ENCODE measurements at places on chromosomes 5 and 9.

DNA sequence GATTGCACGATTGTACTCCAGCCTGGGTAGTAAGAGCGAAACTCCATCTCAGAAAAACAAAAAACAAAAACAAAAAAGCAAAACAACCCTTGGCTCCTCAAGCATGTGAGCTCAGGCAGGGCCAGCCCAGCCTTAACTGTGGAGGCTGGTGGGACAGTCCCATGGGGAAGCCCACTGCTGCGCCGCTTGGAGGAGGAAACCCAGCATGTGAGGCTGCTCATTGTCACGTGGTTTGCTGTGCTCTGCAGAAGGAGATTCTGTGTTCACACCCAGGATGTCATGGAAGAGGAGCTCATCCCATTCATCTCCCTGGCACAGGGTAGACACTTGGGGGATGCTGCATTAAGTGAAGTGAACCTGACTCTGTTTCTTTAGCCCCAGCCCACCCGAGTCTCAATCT is 4.0 kb downstream of the ZBED3 start:
- DNase-seq: no peak

GRCh38 chr5:124919747-124920525 is 173.5 kb upstream of the ZNF608 start:
- peak; percentile 20 for DNase-seq

DNA sequence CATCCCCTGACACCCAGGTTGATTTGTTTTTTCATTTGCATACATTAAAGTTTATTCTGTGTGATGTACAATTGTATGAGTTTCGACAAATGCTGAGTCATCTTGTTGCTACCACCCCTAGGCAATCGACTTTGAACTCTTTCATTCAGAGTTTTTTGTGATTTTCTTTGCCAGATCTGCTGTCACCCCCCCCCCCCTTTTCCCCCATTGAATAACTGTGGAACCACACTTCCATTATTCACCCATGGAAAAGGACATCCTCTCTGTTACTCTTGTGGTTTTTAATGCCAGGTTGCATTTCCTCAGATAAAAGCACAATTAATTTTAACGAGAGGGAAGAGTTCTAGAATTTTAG is 13.7 kb upstream of the FAM120AOS start:
- DNase-seq: no peak

DNA sequence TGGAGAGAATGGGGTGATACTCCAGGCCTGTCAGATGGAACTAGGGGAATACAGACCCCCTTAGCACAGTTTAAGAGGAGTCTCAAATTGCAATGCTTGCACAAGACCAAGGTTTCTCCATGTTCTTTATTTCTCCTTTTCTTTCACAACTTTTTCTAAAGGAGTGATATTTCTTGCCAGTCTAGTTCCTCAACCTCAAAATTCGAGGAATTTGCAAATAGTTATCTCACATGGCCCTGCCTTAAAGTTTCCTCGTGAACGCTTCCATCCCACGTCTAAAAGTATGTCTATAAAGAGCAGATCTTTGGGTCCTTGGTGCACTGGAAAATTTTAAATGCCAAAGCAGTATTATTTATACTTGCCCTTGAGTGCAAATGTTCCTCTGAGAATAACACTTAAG is 373.8 kb upstream of the KLF4 start:
- no peak for DNase-seq

DNA sequence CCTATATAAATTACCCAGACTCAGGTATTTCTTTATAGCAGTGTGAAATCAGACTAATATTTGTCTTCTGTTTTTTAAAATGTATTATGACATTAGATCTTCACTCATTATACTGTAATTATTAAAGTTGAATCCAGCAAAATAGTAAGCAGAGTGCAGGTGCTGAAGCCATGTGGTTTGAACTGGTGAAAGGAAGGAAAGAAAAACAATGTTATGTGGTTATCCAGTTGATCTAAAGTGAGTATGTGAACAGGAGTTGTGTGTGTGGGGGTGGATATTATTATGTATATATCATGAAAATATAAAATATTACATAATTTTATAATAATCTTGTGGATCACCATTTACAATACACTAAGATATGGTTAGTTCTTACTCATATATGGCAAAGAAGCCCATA is 593.7 kb downstream of the SEMA5A start:
- DNase-seq: no peak

DNA sequence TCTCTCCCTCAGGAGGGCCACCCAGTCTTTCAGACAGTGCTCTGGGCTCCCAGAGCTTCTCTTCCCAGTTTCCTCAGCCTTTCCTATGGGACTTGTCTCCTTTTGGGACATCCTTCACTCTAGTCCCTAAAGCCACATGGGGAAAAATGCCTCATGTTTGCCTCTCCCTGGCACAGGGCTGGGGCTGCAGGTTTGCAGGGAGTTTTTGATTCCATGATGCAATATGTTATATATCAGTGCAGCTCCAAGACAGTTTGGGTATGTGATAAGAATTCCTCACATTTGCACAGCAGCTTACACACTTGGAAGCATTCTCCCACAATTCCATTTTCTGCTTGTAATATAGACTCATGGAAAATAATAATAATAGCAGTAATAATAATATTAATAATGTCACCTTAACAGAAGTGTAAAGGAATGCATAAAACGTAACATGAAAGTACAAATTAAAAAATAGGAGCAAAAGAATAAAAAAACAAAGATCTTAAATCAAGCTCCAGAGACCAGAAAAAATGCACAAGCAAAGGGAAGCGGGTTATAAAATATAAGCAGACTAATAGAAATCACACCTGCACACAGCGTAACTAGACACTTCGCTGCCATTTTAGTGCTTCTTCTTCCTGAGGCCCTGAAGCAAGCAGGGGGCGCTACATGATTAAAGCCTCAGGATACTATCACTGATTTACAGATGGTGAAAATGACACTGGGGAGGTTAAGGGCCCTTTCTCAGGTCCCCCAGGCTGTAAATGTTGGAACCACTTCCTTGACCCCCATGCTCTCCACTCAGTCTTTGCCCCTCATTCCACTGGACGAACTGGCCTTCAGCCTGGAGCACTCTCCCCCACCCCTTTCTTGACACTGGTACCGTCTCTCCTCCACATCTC is 70.0 kb upstream of the IL17B start:
- no peak for DNase-seq

GRCh38 chr9:118478752-118479151 is 774.5 kb downstream of the TLR4 start:
- DNase-seq: no peak

GRCh38 chr9:114282926-114283325 is 40.0 kb upstream of the ORM1 start:
- no peak for DNase-seq

GRCh38 chr9:121597698-121598166 is 53.7 kb upstream of the DAB2IP start:
- no peak for DNase-seq

- no peak for DNase-seq
Measured at GRCh38 chr5:158485604-158486081, 614.1 kb downstream of the EBF1 start.
